ENCODE measurements at places on chromosomes 3 and 15.

- DNase-seq: peak; percentile 89
Observed at GRCh38 chr15:96345560-96346399, 15.3 kb downstream of the NR2F2 start.

GRCh38 chr3:39850716-39851032, 41.3 kb downstream of the MYRIP start:
- DNase-seq: no peak

DNA sequence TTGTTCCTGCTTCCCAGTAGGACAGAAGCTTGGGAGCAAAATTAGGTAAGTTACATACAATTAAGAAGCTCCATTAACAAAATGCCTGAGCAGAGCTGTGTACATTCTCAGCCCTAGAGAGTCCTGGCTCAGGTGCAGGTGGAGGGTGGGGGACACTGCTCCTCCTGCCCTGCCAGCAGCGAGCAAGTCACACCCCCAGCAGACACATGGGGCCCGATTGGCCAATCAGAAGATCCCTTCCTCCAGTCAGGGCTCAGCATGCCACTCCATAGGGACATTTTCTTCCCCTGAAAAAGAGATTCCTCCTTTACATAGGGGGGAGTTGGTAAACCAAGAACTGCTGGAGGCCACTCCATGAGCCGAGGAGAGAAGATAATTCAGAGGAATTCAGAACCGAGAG, 62.1 kb downstream of the PLXNA1 start:
- peak; percentile 12 for DNase-seq

GRCh38 chr15:72197460-72198355, at the start of gene GRAMD2A:
GRAMD2A (minus strand) TSS chr15:72197787.
- DNase-seq: peak; percentile 34

- no peak for DNase-seq
Observed at GRCh38 chr3:51141573-51141972, 243.5 kb upstream of the MANF start.

DNA sequence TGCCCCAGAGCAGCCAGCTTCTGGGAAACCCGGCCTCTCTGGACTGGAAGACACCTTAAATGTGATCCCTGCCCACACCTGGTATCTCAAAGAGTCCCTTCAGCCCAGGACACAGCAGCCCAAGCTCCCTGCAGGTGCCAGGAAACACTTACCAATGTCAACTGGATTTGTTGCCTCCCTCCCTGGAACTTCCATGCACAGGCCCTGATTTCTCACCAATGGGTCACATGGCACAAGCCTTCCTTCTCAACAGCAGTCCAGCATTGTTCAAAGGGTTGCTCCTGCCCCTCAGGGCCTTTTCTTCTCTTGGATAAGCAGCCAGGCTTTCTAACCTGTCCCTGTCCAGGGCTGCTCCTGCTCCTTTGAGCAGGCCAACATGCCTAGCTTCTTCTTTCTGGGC, 31.6 kb downstream of the ANP32A start:
- no peak for DNase-seq

DNA sequence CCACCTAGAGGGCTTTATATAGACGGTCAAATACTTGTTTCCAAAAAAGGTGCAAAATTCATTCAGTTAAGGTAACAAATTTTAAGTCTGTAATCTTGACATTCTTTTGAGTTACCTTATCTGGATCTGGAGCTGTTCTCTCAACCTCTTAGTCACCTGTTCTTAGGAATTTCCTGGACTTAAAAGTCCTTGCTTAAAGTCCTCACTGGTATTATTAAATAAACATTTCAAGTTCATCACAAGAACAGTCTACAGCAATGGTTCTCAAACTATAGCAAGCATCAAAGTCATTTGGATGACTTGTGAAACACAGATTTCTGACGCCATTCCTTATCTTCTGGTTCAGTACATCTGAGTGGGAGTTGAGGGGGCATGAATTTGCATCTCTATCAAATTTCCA, 122.9 kb upstream of the GOLIM4 start:
- DNase-seq: no peak

Measured in psoas muscle (tissue), 8 donors.